Activated T-cell treated with anti-CD3 and anti-CD28 coated beads, Interleukin-2, amount 50 U/mL, for 4 hours (primary cell): ENCODE measurements at places on chromosomes 16 and 17. TPM values are rescaled to one million over a fixed set of nuclear protein-coding genes. Genes with fewer than 3 reads are reported as not detected.

Gene PROCA1
- total RNA-seq = 0.83 TPM

Gene NXPH3
- not detected for total RNA-seq

Gene SYNGR3
- total RNA-seq = 4.3 TPM

Gene TBX4
- total RNA-seq = not detected

Gene SPN
- 41.0 TPM for total RNA-seq

Gene ZNF200
- 9.0 TPM for total RNA-seq

Gene CD300E
- total RNA-seq = not detected

Gene IRX3
- not detected for total RNA-seq

Gene CACNG1
- total RNA-seq = not detected

Gene FAM234A
- 14.5 TPM for total RNA-seq

Gene EPN2
- total RNA-seq = 9.5 TPM

Gene NUP85
- 115 TPM for total RNA-seq

Gene DNASE1L2
- 0.86 TPM for total RNA-seq

Gene DHRS7C
- not detected for total RNA-seq

Gene ARHGDIG
- not detected for total RNA-seq

Gene KRT33A
- total RNA-seq = not detected
